ENCODE measurements at places on chromosomes 1 and 21. TPM values are rescaled to one million over a fixed set of nuclear protein-coding genes. Genes with fewer than 3 reads are reported as not detected.

Gene DAB1
- not detected for total RNA-seq

Gene TMEM82
- not detected for total RNA-seq

Gene ADGRB2
- 0.40 TPM for total RNA-seq

Gene PTGS2
- 4.6 TPM for total RNA-seq

Gene BEST4
- not detected for total RNA-seq

Gene ETNK2
- 13.1 TPM for total RNA-seq

Gene PLEKHN1
- total RNA-seq: 1.3 TPM

Gene CHIA
- total RNA-seq: not detected

Gene FOXD3
- total RNA-seq: not detected

Gene SLC25A34
- 0.05 TPM for total RNA-seq

Gene ZBTB18
- 23.6 TPM for total RNA-seq

Gene CR1
- total RNA-seq: under 0.01 TPM

Gene PDC
- total RNA-seq: not detected

Gene ADORA1
- total RNA-seq: not detected

Gene AQP10
- not detected for total RNA-seq

Gene TDRD10
- total RNA-seq: 2.6 TPM

Gene DISC1
- 5.5 TPM for total RNA-seq

Gene OMA1
- 10.8 TPM for total RNA-seq
